ENCODE measurements at places on chromosomes 2 and 18. TPM values are rescaled to one million over a fixed set of nuclear protein-coding genes. Genes with fewer than 3 reads are reported as not detected.

DNA sequence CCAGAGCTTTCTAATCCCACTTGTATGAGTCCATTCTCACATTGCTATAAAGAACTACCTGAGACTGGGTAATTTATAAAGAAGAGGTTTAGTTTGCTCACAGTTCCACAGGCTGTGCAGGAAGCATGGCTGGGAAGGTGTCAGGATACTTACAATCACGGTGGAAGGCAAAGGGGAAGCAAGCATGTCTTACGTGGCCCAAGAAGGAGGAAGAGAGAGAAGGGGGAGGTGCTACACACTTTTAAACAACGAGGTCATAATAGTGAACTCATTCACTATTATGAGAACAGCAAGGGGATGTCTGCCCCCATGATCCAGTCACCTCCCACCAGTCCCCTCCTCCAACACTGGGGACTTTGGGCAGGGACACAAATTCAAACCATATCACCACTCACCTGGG, 67.8 kb downstream of the TTC32 start:
- DNase-seq, result no peak

DNA sequence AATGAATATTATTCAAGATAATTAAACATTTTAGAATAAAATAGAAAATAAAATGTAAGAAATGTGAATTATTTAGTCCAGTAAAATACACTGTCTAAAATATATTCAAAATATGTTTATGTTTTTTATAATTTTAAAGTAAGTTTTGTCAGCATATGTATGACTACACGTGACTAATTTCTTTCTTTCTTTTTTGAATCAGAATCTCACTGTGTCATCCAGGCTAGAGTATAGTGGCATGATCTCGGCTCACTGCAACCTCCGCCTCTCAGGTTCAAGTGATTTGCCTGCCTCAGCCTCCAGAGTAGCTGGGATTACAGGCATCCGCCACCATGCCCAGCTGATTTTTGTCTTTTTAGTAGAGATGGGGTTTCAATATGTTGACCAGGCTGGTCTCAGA, 19.1 kb upstream of the INO80D start:
- no peak for DNase-seq

DNA sequence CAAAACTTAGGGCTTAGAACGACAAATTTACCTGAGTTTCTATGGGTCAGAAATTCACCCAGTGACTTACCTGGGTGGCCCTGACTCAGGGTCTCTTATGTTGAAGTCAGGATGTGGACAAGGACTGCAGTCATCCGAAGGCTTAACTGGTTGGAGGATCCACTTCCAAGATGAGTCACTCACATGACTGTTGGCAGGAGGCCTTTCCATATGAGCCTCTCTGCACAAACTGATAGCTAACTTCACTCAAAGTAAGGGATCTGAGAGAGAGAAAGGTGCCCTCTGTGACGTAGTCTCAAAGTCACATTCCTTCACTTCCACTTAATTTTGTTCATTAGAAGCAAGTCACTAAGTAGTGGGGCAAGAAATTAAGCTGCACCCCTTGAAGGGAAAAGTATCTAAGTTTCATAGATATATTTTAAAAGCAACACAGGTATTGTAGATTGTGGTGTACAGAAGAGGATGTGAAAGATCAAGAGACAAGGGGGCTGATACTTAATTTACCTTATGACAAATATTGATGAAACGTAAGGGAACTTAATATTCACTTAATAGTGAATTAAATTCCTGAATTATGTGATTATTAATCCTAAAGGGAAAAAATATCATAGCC, 48.4 kb downstream of the TANK start:
- DNase-seq, result no peak

DNA sequence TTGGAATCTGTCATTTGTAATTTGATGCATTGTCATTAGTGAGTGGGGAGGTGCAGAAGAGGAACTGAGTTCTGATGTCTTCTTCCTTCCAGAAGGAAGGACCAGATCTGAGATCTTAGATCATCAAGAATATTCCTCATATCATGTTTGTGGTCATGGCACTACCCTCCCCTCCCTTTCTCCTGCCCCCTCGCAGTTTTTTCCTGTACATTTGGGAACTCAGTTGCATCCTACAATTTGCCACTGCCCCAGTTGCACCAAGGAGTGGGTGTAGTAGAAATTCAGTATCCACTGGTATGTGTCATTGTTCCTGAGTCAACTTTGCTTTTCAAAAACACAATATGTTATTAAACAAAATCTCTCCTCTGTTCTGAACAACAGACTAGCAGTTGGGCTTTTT, 26.6 kb upstream of the ACVR1 start:
- no peak for DNase-seq

DNA sequence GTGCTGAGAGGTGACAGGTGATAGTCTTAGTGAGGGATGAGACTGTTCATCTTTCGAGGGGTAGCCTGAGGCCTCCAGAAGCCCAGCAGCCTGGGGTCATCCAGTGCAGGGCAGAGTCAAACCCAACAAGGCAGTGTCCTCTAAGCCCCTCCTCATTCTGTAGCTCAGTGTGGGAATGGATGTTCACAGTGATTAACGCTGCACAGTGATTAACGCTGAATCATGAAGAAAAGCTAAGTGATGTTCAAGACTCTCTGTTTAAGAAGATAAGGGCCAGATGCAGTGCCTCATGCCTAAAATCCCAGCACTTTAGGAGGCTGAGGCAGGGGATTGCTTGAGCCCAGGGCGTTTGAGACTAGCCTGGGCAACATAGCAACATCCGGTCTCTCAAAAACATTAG, 56.3 kb upstream of the LAPTM4A start:
- no peak for DNase-seq

DNA sequence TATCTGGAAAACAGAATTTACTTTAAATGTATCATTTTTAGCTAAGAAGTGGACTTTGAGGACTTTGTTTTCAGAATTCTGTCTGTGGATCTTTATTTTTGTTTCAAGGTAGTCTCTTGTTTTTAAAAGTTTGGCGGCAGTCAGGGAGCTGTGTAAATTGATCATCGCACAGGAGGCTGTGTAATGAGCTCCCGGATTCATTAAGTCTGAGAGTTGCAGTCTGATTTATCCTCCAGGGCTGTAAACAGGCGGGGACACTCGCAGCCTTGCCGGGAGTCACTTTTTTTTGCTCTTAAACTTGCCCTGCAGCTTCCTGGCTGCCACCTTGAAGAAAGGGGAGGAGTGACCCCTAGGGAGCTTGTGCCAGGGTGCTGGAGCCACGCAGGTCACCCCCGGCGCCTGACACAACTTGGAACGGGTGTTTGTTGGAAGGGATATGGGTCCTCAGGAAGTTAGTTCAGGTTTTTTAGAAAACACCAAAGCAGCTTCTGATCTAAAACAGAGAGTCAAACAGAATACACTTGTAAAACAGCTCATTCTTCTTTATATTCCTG, 76.2 kb downstream of the DCDC2C start:
- no peak for DNase-seq

- DNase-seq, result no peak
These were observed 114.0 kb upstream of the SLC35G4 start for GRCh38 chr18:11495441-11495840.

DNA sequence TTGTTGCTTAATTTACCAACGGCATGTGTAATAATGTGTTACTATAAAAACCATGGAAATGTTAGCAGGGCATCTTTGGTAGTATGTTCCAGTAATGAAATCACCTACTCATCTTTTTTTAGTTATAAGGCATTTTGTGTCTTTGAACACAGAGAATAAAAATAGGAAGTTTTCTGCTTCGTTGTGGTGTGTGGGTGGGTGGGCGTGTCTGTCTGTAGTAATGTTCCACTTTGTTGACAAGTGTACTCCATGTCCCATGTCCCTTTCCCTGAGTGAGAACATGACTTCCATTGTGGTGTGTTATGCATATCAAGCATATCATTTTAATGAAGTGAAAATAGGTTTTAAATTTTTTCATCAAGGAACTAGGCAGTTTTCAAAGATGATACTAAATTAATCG, 149.3 kb downstream of the VWC2L start:
- DNase-seq, result no peak

- DNase-seq, result no peak
These were observed 136.3 kb upstream of the CCDC68 start for GRCh38 chr18:55095584-55095983.

DNA sequence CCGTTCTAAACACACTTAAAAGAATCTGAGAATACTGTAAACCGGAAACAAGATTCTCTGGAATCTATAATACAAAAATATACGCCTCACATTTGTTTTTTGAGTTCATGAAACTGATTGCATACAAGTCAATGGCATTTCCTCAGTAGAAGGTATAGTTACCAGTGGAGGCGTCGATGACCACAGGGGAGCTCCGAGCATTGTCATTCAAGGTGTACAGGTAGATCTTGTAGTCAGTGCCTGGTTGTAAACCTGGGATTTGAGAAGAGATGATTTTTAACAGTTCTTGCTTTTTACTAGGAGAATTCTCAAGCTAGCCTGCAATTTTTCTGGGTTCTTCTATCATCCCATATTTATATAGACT, 60.4 kb downstream of the FN1 start:
- no peak for DNase-seq

DNA sequence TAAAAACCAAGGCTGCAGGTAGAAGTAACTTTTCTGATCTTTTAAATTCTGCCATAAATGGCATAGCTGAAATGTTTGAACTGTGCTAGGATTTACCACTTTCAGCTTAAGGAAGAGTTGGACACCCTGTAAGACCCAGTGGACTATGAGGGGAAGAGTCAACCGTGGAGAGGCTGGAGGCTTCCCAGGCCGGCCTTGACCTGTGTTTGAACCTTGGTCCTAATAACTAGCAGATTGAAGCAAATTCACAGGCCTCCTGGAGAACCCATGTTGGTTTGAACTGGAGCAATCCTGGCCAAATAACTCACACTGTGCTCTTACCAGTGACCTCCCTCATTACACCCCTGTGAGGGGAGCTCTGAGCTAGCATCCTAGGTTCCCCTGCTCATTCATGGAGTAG, 87.2 kb upstream of the ALPP start:
- DNase-seq, result no peak

DNA sequence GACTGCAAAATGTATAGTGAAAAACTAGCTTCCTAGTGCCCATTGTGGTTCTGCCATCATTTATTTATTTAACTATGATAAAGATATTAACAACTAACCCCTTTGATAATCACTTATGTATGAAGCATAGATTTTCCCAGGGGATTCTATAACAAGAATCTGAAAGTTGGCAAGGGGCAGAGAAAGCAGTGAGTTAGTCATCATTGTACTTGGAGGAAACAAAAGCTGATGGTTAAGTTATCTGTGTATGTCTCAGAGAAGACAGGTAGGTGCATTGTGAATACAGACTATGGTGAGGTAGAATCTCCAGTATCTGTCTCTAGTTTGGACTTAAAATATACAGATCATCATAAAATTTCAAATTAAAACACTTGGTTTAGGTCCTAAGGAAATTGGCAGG, 2159.1 kb upstream of the CELF4 start:
- DNase-seq, result no peak

GRCh38 chr2:227103583-227103982, 60.4 kb downstream of the COL4A4 start:
- no peak for DNase-seq

GRCh38 chr2:120746144-120746543, 10.5 kb downstream of the GLI2 start:
- DNase-seq, result no peak

DNA sequence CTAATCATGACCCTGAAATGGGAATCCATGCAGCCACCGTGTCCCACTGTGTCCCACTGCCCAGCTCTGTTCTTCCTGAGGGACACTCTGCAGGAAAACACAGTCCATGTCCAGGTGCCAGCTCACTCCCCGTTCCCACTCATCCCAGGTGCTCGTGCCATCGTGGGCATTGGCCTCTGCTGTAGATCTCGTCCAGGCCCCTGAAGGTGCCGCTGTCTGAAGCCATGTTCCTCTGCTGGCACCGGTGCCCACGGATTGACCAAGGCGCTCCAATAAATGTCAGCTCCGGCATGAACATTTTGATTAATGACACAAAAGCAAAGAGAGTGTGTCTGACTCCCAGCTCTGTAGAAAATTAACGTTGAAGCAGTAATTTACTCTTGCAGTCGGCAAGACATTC, 280.1 kb upstream of the SALL3 start:
- DNase-seq, result no peak

DNA sequence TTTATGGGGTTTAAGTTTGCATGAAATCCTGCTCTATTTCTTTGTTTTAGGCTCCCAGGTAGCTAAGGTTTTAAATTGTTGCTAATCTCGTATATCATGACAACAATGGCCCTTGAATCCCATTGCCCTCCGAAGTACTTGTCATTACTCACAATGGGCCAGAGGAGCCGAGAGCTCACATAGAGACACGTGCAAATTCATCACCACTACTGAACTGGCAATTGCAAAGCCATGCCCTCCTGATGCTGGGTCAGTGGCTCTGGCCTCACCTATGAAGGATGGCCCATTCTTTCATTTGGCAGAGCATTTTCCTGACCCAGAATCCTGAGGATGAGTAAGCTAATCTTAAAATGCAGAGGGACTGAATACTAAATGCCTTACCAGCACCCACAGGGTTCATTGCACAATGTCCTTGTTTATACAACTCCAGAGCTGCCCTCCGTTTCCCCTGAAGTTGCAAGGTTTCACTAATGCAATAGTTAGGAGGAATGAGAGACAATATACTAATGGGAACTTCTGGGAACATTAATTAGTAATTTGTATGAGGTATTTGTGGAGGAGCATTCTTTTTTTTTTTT, 71.6 kb upstream of the GAREM1 start:
- DNase-seq, result no peak

DNA sequence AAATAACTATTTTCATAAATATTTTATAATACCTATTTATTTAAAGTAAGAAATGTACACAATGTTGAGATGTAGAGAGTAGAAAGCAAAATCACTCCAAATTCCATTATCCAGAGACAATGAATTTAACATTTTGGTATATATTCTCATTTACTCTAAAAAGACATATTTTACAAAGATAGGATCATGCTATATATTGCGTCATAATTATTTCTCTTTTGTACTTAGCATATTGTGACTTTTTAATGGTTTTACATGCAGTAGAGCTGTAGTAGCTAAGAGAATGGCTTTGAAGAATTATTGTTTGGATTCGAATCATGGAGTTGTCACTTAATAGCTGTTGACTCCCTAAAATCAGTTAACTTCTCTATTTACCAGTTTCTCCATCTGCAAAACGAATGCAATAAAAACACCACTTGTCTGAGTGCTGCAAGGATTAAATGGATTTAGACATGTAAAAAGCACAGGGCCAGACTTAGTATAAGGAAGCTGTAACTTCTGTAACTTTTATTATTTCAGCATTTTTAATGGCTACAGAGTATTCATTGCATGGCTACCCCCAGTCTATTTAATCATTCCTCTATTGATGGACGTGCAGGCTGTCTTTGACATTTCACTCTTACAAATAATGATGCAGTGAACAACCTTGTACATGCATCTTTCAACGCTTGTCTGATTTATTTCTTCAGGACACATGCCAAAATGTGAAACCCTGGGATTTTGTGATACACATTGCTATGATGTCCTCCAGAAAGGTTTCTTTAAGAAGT, 33.2 kb downstream of the KCNS3 start:
- no peak for DNase-seq

- DNase-seq, result no peak
These were observed 3.1 kb upstream of the ADGRF3 start for GRCh38 chr2:26349690-26350089.

- no peak for DNase-seq
These were observed 37.5 kb upstream of the PGAP1 start for GRCh38 chr2:196963961-196964360.

GRCh38 chr18:64234321-64234720, 85.4 kb upstream of the LINC00305 start:
- no peak for DNase-seq

Gene ZNF385B
- polyA plus RNA-seq, result 32.6 TPM

Gene CD8B
- 0.20 TPM for polyA plus RNA-seq

Gene DNAJC5G
- 2.2 TPM for polyA plus RNA-seq

Gene ZSWIM2
- polyA plus RNA-seq, result not detected

Gene SKOR2
- not detected for polyA plus RNA-seq

Gene FSIP2
- polyA plus RNA-seq, result 0.14 TPM

Gene MLPH
- polyA plus RNA-seq, result 138 TPM

Gene ANKRD30BL
- not detected for polyA plus RNA-seq

Measured in right cardiac atrium (tissue), 5 donors.